ENCODE measurements at places on chromosomes 12 and 14. TPM values are rescaled to one million over a fixed set of nuclear protein-coding genes. Genes with fewer than 3 reads are reported as not detected.

Gene DPPA3
- not detected for total RNA-seq

Gene ACSS3
- total RNA-seq = not detected

Gene CCDC60
- not detected for total RNA-seq

Gene AQP6
- not detected for total RNA-seq

Gene TSPAN9
- 1.3 TPM for total RNA-seq

Gene TRPV4
- total RNA-seq = not detected

Gene NANOG
- total RNA-seq = not detected

Gene WNT1
- total RNA-seq = not detected

Gene ACSM4
- not detected for total RNA-seq

Gene AVPR1A
- not detected for total RNA-seq

Gene C12orf54
- total RNA-seq = not detected

Gene TAPBPL
- total RNA-seq = 27.4 TPM

Gene NELL2
- 28.4 TPM for total RNA-seq

Gene RHEBL1
- total RNA-seq = 6.7 TPM

Gene TAC3
- total RNA-seq = 0.63 TPM

Gene CDK17
- total RNA-seq = 38.0 TPM

DNA sequence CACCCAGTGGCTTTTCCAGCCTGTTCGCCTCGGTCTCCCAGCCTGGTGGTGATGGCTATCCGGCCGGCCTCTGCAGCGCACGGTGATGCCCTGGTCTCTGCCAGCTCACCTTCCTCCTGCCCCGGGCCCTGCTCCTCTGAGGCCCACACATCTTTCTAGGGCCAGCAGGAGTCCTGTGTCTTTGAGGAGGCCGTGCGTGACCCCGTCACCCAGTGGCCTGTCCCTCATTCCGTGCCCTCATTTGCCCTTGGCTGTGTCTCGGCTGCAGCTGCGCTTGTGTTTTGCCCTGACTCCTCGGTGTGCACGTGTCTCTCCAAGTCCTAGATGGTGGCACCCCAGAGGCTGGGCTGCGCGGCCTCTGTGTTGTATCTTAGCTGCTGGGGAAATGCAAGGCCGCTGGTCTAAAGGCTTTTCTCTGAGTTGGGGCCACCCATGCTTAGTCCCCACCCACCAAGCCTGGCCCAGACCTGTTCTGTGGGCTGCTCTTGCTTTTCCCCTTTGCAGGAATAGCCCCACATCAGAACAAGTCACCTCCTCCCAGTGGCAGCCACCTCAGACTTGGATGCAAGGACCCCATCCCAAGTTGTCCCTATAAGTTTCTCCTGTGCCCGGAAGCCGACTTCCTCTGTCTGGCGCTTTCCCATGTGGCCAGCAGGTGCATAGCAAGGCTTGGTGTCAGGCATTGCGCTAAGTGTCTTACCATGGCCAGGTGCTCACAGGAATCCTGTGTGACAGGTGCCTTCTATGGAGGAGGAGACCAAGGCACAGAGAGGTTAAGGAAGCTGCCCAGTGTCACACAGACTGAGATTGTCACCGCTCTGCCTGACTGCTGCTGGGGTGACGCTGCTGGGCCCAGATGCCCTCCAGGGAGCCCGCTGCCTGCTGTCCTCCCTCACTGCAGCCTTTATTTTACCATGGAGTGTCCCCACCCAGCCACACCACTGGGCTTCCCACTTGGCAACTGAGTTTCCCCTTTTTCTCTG, 64.5 kb downstream of the TSPAN9 start:
- H3K27ac ChIP-seq = no peak overlapping the region
- no peak for DNase-seq
- H3K36me3 ChIP-seq = no peaks in the 10 kb centered on the region
- H3K4me1 ChIP-seq = no peaks in the 10 kb centered on the region
- no peak overlapping the region for H3K4me3 ChIP-seq

GRCh38 chr12:131445795-131446194, 265.1 kb upstream of the SFSWAP start:
- no peaks in the 10 kb centered on the region for H3K36me3 ChIP-seq
- H3K4me1 ChIP-seq = no peaks in the 10 kb centered on the region
- no peak for DNase-seq

DNA sequence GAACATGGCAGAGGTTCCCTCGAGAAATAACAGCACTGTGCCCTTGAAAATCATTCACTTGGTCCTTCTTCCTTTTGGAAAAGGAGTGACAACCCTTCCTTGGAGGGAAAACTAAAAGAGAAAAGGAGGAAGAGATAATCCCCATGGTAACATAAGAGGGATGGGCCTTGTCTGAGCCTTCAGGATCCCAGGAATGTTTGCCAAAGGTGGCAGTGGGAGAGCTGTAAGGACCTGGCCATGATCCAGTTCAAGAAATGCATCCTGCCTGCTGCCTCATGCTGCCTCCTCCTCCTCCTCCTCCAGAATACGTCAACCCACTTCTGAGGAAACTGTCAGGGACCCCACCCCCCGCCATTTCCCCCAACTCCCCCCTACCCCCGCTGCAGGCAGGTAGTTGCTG, 118.8 kb downstream of the KCNK10 start:
- no peaks in the 10 kb centered on the region for H3K4me1 ChIP-seq
- DNase-seq = no peak
- H3K36me3 ChIP-seq = no peaks in the 10 kb centered on the region
- peaks cover 21% of the 10 kb centered on the region for H3K27me3 ChIP-seq
- no peak overlapping the region for H3K27ac ChIP-seq

- H3K36me3 ChIP-seq = no peaks in the 10 kb centered on the region
- H3K4me3 ChIP-seq = no peak overlapping the region
- DNase-seq = no peak
- H3K27me3 ChIP-seq = no peaks in the 10 kb centered on the region
- no peak overlapping the region for H3K27ac ChIP-seq
Observed at GRCh38 chr12:95141310-95141709, 67.9 kb upstream of the NR2C1 start.

DNA sequence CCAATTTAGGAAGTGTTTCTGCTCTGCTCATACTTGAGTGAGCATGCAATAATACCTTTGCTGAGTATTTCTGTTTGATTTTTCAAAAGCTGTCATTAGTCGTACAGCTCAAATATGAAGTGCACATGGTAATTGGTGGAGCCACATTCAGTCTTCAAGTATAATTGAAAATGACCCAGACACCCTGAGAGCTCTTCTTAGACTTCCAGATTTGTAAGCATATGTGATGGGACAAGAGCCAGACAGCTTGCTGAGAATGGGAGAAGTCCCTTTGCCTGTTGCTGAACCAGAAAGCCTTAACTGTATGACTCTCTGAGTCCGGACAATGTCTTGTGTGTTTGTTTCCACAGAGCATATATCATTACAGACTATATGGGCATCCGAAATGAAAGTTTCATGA, 307.3 kb downstream of the TMEM117 start:
- H3K27me3 ChIP-seq = no peaks in the 10 kb centered on the region
- no peak overlapping the region for H3K27ac ChIP-seq
- peaks cover 2% of the 10 kb centered on the region for H3K36me3 ChIP-seq

DNA sequence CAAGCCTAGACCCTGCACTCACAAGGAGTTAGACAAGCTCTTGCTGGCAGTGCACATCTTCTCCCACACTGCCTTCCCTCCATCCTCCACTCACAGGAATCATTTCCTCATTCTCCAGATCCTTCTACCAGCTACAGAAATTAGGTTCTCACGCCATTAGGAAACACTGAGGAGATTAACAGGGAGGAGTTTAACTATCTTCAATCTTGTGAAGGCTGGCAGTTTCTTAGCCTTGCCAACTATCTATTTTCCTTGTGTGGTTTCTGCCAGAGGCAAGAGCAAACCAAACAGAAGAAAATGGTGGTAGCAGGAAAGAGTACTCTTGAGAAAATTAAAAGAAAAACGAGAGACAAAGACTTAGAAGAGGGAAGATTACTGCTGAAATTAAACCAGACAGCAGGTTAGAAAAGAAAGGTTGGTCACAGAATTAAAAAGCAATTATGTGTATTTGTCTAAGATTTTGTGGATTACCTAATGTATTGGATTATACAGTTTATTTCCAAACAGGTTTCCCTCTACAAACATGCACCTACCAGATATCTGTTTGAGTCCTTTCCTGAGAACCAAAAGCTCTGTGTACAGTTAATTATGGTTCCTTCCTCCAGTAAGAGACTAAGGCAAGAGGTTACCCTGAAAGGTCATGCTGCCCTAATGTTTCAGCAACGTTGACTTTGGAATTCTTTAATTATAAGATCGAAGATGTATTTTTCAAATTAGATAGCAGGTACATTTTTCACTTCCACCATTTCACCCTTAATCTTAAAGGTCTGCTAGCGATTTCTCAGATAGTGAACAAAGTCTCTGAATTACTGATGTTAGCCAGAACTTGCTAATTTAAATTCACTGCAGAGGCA, 5.0 kb downstream of the RERG start:
- peaks cover 2% of the 10 kb centered on the region for H3K4me1 ChIP-seq
- H3K36me3 ChIP-seq = no peaks in the 10 kb centered on the region
- no peak overlapping the region for H3K27ac ChIP-seq
- peaks cover 19% of the 10 kb centered on the region for H3K27me3 ChIP-seq

DNA sequence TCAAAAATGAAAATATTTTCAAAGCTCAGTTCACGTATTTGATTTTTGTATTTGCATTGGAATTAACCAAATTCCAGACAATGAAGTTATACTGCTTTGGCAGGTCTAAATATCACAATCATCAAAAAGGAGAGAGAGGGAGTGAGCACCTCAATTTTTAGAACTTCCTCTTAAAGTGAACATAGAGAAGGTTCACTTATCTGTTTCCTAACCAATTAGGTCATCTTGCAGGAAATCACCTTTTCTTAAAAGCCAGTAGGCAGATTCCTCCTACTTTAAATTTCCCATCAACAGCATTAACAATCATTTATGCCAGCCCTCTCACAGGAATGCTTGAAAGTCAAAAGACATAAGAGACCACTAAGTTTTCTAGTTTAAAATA, 388.7 kb downstream of the ZFP36L1 start:
- H3K27ac ChIP-seq = peak overlapping the region; percentile 82
- peaks cover 49% of the 10 kb centered on the region for H3K4me1 ChIP-seq
- DNase-seq = no peak

GRCh38 chr12:89576572-89577220, 50.8 kb upstream of the POC1B start:
- no peak overlapping the region for H3K27ac ChIP-seq
- H3K4me1 ChIP-seq = no peaks in the 10 kb centered on the region
- DNase-seq = no peak
- H3K27me3 ChIP-seq = no peaks in the 10 kb centered on the region

DNA sequence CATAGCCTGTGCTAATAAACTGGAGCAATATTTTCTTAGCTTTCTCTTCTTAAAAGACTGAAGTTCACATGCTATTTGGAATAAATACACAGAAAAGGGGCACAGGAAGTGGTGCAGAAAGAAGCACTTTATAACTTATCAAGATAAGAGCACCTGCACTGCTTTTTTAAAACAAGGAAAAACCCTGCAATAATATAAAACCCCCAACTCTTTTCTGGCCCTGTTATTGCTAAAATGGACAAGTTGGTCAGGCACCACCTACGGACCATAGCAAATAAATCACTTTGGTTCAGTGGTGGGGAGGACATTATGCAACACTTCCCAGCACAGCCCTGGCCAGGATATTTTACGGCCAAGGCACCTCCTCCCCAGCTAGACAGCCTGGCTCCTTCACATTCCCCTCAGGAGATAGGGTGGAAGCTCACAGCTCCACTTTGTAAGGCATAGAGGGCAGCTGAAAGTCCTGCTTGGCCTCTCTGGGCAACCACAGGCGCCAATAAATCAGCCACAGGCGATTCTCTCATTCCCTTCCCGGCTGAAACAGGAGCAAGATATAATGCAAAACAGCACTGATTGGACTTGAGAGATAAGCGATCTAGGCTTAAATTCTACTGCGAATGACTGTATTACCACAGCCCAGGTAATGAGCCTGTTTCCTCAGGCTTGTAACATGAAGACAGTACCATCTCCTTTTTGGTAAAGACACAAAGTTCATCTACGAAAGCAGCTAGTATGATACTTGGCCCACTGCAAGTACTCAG, 2.0 kb downstream of the ZBTB25 start:
- H3K4me1 ChIP-seq = peaks cover 44% of the 10 kb centered on the region
- H3K27ac ChIP-seq = peak overlapping the region; percentile 99
- peaks cover 52% of the 10 kb centered on the region for H3K36me3 ChIP-seq
- no peaks in the 10 kb centered on the region for H3K27me3 ChIP-seq

DNA sequence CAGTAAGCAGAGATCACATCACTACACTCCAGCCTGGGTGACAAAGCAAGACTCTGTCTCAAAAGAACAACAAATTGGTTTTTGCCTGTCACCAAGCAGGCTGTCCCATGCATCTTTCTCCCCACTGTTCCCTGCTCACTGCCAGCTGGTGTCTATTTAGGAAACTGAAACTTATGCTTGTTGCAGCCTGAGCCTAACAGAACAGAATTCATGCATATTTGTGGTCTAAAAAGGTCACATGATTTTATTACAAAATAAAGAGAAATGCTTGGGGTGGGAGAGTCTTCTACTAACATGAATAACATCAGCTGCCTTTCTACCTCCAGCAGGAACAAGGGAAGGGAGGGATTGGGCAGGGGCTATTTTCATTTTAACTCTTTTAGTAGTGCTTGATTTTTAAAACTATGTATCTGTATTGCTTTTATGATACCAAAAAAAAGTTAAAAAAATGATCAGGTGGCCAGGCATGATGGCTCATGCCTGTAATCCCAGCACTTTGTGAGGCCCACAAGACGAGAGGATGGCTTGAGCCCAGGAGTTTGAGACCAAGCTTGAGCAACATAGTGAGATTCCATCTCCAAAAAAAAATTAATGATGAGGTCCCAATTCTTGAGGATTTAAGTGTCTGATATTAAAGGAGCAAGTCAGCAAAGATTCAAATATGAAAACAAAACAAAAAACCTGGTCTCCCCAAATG, 923 bp downstream of the STAT2 start:
- peak overlapping the region; percentile 95 for H3K27ac ChIP-seq
- H3K36me3 ChIP-seq = peaks cover 27% of the 10 kb centered on the region
- peak overlapping the region; percentile 86 for H3K4me3 ChIP-seq
- peaks cover 23% of the 10 kb centered on the region for H3K4me1 ChIP-seq
- peak; percentile 37 for DNase-seq

DNA sequence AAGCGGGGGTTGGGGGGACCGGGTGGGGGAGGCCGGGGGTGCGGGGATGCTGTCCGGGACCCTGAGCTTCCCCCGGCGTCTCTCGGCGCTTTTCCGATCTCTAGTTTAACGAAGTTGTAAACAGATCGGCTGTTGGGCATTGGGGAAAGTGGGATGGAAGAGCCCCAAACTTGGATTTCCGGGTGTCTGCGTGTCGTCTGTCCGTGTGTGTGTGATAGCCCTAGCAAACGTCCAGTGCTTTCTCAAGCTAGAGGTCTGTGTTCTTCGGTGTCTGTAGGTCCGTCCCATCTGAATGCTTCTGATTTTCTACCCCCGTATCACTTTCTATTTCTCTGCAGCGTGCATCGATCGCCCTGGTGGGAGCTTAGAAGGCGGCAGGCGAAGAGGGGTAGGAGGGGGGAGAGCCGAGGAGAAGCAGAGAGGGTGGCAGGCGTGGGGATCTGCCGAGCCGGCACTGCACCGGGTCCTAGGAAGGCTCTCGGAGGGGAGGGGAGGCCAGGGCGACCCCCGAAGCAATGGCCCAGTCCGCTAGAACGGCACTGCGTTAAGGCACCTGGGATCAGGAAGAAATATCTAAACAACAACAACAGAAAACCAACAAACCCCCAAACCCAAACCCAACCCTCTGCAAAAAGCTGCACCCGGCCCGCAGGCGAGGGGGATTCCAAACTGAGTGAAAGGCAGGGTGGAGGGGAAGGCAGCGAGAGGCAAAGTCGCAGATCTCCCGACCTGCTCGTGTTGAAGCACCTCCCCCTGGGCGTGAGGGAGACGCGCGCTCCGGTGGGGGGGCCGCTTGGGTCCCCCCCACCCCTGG, 1.0 kb downstream of the KCNA1 start:
- H3K27me3 ChIP-seq = peaks cover 48% of the 10 kb centered on the region
- H3K4me1 ChIP-seq = peaks cover 16% of the 10 kb centered on the region
- DNase-seq = peak; percentile 51

GRCh38 chr12:66352197-66352596, 49.9 kb downstream of the HELB start:
- no peak overlapping the region for H3K4me3 ChIP-seq
- DNase-seq = peak; percentile 35
- no peaks in the 10 kb centered on the region for H3K27me3 ChIP-seq
- H3K27ac ChIP-seq = no peak overlapping the region
